AG08395 (cell line): ENCODE measurements at places on chromosomes 16 and 17.
A peak's percentile ranks its signal among the peaks of the same experiment; 100 is the strongest.

DNA sequence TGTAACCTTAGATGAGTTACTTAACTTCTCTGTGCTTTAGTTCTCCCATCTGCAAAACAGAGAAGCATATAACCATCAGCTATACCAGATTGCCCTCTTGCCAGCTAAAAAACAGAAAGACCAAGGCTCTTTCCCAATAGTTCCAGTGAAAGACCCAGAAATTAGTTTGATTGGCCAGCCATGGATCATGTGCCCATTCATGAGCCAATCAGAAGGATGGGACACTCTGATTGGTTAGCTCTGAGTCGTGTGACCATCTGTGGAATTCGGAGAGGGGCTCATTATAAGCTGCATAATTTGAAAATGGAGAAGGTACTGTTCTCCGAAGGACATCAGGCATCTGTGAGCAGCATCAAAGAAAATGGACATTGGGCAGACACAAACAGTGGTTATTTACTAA, 155.2 kb downstream of the ABCC12 start:
- no peak for DNase-seq

DNA sequence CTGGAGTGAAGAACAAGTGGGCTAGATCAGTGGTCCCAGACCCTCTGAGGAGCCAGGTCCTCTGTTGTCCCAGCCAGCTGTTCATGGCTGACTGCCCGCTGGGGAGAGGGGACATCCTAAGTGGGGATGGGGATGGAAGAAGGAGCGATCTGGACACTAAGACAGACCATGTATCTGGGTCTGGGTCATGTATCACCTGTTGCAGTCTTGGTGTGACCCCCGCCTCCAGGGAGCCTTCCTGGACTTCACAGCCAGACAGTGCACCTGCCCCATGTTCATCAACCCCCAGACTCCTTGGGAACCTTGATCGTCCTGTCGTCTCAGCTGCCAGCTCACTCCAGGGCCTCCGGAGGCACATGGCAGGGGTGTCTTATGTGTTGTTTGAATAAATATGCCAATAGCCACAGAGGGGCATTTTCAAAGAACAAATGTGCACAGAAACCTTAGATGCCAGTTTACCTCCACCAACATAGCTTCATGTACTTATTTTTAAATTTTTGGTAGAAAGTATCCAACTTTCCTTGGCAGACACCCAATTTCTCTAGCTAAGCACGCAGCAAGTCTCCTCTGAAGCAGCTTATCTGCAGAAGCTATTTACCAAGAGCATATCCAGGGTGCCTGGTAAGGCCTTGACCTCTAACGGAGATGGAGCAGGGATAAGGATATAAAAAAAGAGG, 43.2 kb downstream of the CRISPLD2 start:
- DNase-seq: no peak

DNA sequence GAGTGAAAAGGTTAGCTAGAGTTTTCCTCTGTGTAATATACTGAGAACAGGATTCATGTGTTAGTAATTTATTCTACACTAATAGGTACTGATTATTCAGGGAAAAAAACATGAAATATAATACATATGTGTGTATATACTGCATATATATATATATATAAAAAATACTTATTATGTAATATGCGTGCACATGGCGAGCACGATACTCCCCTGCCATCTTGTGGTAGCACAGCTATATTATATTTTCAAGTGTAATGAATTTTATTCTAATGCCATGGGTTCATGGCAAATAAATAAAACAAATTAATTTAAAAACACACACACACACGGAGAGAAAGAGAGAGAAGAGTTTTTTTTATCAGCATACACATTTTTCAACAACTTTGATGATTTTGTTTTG, 460.6 kb downstream of the KCNJ2 start:
- DNase-seq: no peak

- DNase-seq: no peak
Measured at GRCh38 chr17:14205992-14206461, 30.6 kb downstream of the CDRT15 start.

GRCh38 chr17:21475571-21475970, 99.4 kb downstream of the KCNJ12 start:
- no peak for DNase-seq

DNA sequence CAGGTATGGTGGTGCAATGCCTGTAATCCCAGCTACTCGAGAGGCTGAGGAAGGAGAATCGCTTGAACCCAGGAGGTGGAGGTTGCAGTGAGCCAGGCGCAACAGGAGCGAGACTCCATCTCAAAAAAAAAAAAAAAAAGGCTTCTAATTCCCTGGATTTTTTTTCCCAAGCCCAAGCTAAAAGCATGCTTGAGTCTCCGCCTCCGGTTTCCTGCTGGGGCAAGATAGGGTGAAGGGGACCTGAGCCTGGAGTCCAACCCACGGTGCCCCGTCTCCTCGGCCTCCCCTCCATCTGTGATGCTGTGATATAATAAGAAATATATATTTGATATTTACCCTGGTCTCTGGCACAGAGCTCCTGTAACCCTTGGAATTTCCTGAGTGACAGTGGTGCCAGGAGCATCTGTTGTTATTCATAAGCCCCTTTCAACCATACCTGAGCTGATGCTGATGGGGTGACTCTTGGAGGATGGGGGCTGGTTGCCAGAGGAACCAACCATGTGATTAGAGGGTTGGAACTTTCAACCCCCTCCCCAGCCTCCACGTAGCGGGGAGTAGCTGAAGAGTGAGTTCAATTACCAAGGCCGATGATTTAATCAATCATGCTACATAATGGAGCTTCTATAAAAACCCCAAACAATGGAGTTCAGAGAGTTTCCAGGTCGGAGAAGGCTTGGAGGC, 12.8 kb upstream of the TNK1 start:
- no peak for DNase-seq

DNA sequence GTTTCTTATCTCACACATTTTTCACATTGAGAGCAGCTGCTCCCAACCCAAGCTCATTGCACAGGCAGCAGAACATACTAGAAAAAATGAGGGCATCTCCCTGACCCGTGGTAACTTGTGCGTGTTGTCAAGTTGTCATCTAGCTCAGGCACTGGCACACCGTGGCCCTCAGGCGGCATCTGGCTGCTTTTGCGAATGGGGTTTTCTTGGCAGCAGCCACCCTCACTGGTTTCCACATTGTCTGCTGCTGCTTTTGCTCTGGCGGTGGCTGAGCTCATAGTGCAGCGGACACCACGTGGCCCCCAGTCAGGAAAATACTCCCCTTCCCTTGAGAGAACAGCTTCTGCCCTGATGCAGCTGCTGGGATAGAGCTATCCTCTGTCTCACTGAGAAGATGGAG, 9.4 kb upstream of the TEDC2 start:
- no peak for DNase-seq

GRCh38 chr17:72782985-72783701, 309.3 kb downstream of the SLC39A11 start:
- no peak for DNase-seq

GRCh38 chr17:63519116-63519881, 3.9 kb upstream of the KCNH6 start:
- DNase-seq: no peak

GRCh38 chr17:32141258-32141657, 1.0 kb upstream of the RHOT1 start:
- peak; percentile 61 for DNase-seq

GRCh38 chr16:12535535-12536411, 267.9 kb downstream of the CPPED1 start:
- no peak for DNase-seq

- DNase-seq: peak; percentile 77
Measured at GRCh38 chr17:17723354-17724261, 42.4 kb downstream of the RAI1 start.

DNA sequence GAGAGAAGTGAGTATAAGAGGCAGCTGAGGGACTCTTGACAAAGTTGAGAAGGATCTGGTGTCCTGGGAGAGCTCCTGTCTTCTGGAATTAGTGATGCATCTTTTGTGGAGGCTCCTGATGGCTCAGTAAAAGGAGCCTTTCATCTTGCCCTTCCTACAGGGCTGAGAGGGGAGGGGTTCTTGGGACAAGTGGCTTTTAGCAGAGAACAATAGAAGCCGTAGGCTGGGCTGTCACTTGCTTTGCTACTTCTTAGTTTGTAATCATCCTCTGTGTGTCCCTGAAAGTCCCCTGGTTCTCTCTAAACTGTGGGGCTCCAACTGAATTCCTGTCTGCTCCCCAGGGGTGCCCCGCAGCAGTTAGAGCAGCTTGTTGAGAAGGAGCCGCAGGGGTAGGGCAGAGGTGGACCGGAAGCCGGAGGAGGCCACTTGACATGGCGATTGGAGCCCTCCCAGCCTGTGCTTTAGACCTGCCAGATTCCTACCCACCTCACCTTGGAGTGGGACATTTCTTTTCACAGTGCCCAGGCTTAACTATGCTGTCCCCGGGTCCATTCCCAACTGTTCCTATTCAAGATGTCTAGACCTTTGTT, 85.1 kb downstream of the PRKCA start:
- DNase-seq: no peak

- no peak for DNase-seq
Measured at GRCh38 chr17:47277921-47278320, 24.3 kb downstream of the ITGB3 start.

DNA sequence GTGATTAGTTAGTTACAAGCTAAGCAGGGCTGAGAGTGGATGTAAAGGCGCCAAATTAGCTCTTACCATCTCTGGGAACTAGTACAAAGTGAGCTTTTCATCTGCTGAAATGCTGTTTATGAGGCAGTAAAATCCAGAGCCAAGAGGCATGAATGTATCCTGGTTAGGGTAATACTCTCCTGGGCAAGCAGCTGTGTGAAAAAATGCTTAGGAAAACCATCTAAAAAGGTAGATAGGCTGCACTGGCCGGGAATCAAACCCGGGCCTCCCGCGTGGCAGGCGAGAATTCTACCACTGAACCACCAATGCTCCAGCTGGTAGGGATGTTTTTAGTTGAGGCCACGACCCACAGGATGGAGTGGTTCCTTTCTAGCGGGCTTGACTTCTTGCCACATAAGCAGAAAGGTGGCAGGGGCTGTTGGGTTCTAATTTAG, 23.0 kb downstream of the VAC14 start:
- no peak for DNase-seq

DNA sequence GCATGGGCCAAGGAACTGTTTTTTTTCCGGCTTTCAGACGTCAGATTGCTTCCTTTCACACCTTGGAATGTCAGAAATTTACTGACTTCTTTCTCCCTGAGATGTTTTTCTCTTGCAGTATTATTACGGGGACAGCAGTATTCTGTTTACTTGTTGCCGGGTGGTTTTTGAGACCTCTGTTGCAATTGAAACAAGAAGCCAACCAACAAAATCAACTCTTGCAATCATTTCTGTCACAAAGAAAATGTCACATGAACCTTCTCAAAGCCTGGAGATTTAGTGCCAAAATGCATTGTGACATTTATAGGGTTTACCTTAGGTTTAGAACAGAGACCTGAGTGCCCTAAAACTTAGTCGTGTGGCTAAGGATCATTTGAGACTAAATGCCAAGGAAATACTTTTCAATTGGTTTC, 174.3 kb downstream of the MAP2K6 start:
- DNase-seq: no peak

- no peak for DNase-seq
Measured at GRCh38 chr16:9602189-9602588, 510.7 kb downstream of the HAPSTR1 start.

- no peak for DNase-seq
Measured at GRCh38 chr16:84320511-84320910, 25.8 kb downstream of the WFDC1 start.
